ENCODE measurements at places on chromosomes 1 and 21.

DNA sequence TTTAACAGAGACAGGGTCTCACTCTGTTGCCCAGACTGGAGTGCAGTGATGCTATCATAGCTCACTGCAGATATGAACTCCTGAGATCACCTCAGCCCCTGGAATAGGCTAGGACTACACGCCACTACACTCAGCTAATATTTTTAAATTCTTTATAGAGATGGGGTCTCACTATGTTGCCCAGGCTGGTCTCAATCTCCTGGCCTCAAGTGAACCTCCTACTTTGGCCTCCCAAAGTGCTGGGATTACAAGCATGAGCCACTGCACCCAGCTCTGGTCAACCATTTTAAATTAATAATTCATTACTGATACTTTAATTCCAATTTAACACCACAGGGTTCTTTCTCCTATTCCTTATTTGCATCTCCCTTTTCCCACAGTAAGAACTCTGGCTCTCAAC is 18.5 kb upstream of the EPS15 start:
- no peak for DNase-seq

- no peak for DNase-seq
These were observed 13.9 kb upstream of the KIF14 start for GRCh38 chr1:200634261-200635122.

DNA sequence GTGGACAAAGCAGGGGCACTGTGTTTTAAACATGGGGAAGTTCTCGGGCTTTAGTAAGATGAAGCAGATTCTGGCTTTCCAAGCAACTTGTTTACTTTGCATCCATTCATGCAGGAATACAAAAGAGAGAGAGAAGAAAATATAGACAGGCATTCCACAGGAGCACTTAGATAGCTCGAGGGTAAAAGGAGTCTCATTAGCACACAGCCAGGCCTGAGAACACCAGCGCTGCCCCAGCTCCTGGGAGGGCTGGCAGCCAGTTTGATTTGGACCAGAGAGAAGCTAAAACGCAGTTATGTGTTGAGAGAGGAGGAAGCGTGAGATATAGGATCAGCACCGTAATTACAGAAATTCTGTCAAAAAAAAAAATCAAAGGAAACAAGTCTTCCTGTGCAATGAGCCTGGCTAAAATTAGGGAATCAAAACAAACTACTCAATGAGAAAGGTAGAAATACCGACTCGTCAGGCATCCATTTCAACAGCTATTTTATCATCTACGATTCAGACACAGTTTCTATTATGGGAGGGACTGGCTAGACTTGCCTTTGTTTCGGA is 68.2 kb downstream of the CLSTN1 start:
- no peak for DNase-seq

DNA sequence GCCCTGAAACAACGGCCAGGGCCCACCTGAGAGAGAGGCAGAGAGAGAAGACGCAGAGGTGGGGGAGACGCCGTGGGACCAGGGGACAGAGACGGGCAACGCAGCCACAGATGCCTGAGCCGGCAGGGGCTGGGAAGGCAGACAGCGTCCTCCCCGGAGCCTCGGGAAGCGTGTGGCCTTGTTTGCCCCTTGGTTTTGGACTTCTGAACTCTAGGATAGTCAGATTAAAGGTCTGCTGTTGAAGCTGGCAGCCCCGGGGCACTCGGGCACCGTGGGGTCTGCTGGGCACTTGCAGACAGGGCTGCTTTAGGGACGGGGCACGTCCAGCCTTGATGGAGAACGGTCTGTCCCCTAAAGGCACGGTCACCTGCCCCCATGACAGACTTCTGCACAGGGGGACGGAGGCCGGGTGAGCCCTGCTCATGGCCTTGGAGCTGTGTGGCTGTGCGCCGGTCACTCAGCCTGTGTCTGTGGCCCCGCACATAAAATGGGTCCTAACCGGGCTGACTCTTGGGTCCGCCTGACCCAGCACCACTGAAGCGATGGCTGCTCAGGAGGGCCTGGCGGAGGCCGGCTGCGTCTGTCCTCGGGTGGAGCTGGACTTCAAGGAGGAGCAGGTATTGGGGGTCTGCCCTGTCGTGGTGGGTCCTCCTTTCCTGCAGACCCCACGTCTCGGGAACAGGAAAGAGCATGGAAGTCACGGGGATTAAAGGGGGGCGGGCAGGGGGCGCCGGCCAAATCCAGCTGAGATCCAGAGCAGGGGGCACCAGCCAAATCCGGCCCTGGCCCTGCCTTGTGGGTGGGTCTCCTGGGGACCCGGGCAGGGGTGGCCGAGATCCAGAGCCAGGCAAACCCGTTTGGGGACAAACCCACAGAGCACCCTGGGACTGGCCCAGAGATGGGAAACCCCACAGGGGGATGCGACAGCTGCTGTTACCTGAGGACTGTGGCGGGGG is 9.6 kb upstream of the RNF223 start:
- no peak for DNase-seq

GRCh38 chr1:245216366-245217115 is 61.8 kb downstream of the KIF26B start:
- DNase-seq: no peak
